Right hindlimb (tissue), 1 donor: ENCODE measurements at places on chromosomes 5 and 9.

DNA sequence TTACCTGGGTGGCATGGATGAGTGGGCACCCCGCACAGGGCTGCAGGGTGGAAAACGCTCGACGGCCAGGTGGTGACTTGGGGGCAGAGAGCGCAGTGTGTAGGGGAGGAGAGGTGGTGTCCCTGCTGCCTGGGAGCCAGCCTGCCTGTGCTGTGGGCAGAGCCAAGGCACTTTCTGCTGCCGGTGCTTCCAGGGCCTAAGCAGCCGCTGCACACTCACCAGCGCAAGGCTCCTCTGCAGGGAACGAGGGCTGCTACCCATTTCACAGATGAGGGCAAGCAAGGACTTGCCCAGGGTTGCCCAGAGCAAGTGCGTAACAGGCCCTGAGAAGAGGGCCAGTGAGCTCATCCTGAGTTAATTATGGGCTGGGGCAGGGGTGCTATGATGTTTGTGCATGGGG, 62.5 kb downstream of the CRB2 start:
- DNase-seq = no peak

DNA sequence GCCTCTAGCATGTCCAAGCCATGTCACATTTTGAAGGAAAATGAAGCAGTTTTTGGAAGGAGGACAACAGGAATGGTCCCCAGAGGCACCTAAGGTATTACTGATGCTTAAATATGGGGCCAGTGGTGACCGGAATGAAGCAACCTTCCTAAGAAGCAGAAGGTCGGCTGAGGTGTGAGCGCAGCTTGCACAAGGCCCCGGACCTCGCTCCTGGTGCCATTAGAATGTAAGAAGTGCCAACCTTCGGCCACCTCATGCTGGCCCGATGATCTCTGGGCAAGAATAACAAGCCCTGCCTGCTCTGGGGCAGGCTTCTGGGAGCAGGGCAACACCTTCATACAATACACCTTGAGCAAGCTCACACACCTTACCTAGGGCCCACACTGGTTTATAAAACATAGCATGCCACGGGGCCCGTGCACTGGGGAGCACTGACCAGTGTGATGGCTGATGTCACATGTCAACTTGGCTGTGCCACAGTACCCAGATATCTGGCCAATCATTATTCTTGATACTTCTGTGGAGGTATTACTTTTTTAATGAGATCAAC, 21.9 kb downstream of the SEMA4D start:
- DNase-seq = no peak

DNA sequence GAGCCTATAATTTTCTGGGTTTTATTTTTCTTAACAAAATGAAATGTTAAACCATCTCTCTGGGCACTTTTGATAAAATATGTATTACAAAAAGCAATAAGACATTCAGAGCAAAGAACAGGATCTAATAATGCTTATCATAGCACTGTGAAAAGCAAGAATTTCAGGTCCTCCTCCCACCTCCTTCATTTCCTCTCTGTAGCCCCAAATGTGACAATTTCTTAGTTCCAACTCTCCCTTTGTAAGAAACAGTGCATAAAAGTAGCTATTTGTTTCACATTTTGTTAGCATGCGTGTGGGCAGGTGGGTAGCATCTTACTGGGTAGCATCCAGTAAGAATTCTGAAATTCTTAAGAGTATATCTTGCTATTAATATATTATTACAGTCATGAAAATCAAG, 130.9 kb upstream of the RASA1 start:
- DNase-seq = no peak

DNA sequence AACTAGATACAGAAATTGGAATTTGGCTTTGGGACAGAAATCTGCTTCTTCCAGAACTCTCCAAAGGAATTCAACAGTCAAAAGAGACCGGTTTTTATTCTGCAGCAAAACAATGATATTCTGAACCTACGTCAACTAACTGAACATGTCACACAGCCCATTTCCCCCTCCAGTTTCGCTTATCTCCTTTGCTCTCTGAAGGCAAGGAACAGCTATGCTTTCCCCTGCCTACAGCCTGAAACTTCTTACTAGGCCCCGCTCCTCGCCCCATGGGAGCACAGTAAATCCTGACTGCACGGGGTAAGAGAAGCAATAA, 488 bp downstream of the SKIC3 start:
- DNase-seq = no peak

DNA sequence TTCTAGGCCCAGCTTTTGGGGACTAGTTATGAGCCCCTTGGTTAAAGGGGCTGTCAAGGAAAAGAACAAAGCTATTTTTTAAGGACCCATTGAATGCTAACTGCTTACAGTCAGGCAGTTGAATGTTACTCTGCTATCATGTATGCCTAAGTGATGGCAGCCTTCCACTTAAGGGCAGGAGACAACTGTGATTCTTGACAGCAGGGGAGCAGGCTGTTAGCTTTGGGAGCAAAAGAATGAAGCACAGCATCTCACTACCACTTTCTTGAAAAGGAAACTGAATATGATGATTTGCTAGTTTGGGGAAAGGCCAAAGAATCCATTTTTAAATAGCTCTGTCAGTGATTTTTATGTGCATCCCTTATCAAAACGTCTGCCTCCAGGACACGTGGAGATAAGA, 221.6 kb downstream of the SH3GL2 start:
- no peak for DNase-seq

DNA sequence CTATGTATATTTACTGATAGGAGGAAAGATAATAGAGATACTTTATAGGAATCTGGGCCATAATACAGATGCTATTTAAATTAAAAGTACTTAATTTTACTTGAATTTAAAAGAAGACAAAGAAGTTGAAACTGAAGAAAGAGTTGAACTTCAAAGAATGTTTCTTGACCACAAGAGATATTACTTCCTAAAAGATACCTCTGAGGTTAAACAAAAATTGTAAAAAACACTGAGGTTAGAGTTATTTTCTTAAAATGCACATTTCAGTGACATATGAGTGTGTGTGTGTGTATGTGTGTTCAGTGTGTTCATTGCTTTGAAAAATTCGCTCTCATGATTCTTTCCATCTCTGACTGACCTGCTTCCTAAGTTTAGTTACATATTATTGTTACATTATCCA, 3.5 kb upstream of the SEPTIN8 start:
- no peak for DNase-seq

DNA sequence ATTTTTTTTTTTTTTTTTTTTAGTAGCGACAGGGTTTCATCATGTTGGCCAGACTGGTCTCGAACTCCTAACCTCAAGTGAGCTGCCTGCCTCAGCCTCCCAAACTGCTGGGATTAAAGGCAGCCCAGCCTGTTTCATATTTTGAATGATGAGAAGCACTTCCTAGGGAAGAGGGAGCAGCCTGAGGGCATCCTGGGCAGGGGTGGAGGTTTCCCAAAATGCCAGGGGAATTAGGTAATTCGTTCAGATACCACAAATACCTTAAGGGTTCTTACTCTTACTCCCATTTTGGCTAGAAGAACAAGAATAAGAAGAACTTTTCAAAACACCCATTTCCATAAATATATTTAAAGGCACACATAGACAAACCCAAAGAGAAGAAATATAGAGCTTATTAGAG, 29.5 kb upstream of the RAPGEF1 start:
- DNase-seq = no peak

DNA sequence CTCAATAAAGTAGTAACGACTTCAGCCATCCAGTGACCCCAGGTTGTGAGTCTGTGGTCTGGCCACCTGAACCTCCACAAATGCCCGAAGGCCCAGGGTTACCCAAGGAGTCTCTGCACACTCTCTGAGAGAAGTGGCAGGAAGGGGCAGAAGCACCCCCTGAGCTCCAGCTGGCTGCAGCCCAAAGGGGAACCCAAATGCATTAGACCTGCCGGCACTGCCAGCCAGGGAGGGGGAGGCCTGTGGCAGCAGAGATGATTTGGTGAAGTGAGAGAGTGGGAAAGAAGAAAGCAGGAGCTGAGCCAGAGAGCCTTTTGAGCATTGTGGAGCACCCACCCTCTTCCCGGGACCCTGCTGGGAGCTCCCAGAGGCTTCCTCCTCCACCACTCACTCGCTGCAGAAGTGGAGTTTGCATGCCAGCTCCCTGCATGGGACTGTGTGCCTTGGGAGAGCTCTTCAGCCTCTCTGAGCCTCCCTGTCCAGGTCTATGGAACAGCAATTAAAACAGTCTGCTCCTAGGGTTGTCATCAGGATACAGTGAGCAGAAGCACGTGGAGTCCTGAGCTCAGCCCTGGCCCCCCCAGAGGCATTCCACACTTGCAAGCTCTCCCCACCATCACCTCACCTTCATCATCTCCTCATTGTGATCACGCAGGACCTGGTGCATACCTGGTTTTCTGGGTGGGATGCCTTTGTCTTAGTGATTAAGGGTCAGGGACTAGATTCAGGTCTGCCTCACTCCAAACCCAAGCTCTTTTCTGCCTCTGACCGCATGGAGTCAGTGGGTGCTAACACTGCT, 13.8 kb upstream of the ANGPTL2 start:
- peak; percentile 7 for DNase-seq

- no peak for DNase-seq
Observed at GRCh38 chr5:172690258-172691075, 49.4 kb downstream of the NEURL1B start.

DNA sequence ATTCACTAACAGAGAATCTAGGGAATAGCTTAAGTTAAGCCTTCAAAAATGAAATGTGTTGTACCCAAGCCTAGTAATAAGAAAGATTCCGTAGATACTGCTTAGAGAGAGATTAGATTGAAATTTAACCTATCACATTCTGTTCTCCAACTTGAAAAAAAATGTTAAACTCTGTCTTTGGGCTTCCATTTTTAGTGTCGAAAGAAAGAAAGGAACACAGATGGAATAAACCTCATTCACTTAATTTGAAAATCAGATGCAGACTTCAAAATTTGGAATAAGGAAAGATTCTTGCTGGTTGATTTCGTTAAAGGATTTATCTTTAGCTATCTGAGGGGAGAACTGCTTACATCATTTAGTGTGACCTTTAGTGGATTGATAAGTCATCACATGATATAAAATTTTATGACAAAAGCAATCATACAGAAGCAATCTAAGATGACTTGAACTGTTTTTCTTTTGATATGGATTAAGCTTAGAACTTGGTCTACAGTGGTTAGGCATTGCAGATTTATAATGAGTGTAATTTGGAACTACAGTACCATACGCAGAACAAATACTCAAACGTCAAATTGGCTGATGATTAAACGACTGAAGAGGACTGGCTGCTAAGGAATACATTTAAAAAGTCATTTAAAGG, 128.5 kb downstream of the GLIS3 start:
- no peak for DNase-seq

DNA sequence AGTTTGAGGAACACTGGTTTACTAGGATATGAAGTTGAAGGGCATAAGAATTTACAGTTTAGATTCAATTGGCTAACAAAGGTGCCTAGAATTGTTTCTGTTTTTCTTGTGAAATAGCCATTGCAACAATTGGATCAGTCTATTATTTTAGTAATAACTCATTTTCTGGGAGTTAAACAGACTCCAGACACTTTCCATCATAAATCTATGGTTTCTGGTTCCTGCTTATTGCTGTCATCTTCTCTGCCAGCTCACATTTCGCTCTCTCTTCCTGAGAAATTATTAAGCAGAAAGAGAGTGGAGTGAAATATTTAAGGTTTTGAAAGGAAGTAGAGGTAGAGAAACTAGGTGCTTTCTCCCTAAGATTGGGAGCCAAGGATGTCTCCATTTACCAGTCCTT, 165.1 kb upstream of the PRR16 start:
- no peak for DNase-seq

- DNase-seq = no peak
Observed at GRCh38 chr5:161600156-161600555, 53.6 kb upstream of the GABRB2 start.

DNA sequence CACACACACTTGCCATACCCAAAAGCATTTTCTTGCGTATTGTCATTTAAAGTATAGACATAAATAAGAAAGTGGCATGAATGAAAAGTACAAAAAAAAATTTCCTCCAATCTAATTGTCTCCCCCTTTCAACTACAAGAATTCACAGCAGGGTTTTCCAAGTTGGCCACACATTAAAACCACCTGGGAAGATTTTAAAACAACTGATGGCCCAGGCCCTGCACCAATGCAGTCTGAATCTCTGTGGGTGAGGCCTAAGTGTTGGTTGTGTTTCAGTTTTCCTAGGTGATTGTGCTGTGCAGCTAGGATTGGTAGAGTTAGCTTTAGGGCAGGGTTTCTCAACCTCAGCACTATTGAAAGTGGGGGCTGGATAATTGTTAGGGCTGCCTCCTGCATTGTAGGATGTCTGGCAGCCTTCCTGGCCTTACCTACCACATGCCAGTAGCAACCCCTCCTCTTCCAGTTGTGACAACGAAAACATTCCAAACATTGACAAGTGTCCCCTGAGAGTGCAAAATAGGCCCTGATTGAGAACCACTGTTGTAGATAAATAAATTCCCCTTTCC, 337.1 kb downstream of the KIAA0825 start:
- DNase-seq = no peak

GRCh38 chr9:126520453-126520852, 93.3 kb upstream of the LMX1B start:
- DNase-seq = no peak

GRCh38 chr5:32506201-32506661, 61.7 kb upstream of the ZFR start:
- peak; percentile 88 for DNase-seq

- DNase-seq = no peak
Observed at GRCh38 chr9:105007143-105007542, 79.2 kb upstream of the ABCA1 start.

DNA sequence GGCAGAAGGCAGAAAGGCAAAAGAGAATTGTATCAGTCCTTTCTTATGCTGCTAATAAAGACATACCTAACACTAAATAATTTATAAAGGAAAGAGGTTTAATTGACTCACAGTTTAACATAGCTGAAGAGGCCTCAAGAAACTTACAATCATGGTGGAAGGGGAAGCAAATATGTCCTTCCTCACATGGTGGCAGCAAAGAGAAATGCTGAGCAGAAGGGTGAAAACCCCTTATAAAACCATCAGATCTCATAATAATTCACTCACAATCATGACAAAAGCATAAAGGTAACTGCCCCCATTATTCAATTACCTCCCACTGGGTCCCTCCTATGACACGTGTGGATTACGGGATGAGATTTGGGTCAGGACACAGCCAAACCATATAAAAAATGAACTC, 312.5 kb upstream of the PTGER4 start:
- DNase-seq = no peak

GRCh38 chr9:114452219-114453165, 52.8 kb downstream of the WHRN start:
- no peak for DNase-seq

- no peak for DNase-seq
Observed at GRCh38 chr5:172929371-172929838, 29.8 kb upstream of the RPL26L1 start.

GRCh38 chr9:110089681-110090370, 118.1 kb downstream of the C9orf152 start:
- DNase-seq = no peak

- DNase-seq = no peak
Observed at GRCh38 chr5:126793097-126793496, 16.2 kb downstream of the LMNB1 start.

GRCh38 chr5:107524111-107524510, 146.6 kb downstream of the EFNA5 start:
- no peak for DNase-seq
